ENCODE measurements at places on chromosomes 5 and 9.

GRCh38 chr5:10498350-10498749 is 56.7 kb downstream of the ROPN1L start:
- no peak for DNase-seq

DNA sequence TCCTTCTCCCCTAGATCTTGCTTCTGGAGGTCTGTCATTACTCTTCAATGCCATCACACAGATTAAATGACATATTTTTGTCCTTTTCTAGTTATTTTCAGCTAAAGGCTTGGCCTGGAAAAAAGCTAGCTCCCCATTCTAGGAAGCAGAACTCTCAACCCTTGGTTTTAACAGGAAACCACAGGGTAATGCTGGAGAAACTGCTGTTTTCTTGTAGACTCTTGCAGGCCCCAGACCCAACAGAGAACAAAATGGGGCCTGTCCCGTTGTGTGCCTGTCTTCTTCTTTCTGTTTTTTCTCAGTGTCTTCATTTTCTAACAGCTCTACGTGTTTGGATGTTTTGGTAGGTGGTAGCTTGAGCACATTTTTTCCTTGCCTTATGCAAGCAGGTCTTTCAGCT is 21.5 kb downstream of the DCANP1 start:
- no peak for DNase-seq

DNA sequence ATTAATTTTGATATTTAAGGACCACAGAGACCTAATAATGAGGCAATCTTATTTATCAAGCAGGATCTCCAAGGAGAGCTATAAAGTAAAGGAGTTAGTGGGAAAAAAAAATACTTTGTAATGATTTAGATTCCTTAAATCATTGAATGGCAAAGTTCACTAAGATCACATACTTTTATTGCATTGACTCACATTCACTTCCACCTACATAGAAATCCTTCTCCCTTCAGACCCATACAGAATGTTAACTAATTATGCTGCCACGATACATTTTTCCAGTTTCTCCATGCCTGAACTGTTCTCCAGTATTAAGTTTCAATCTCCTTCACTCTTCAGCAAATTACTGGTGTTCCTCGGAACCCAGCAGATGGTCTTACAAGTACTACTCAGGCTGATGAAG is 388.7 kb downstream of the EFNA5 start:
- no peak for DNase-seq

DNA sequence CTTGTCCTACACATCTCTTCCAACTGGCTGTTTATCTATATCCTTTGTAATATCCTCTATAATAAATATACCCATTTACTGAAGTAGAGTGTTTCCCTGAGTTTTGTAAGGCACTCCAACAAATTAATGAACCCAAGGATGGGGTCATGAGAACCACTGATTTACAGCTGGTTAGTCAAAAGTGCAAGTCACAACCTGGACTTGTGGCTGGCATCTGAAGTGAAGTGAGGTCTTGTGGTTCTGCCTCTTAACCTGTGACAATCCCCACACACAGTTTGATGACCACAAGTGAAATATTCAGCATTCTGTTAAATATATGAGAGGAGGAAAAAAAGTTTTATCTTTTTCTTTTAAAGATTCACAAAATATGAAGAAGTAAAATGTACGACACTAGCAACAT is 126.1 kb downstream of the NR2F1-AS1 start:
- DNase-seq, result no peak

GRCh38 chr5:177015156-177015555 is 7.3 kb upstream of the ZNF346 start:
- DNase-seq, result no peak

- DNase-seq, result no peak
Measured at GRCh38 chr9:95461448-95462248, 55.1 kb downstream of the PTCH1 start.

DNA sequence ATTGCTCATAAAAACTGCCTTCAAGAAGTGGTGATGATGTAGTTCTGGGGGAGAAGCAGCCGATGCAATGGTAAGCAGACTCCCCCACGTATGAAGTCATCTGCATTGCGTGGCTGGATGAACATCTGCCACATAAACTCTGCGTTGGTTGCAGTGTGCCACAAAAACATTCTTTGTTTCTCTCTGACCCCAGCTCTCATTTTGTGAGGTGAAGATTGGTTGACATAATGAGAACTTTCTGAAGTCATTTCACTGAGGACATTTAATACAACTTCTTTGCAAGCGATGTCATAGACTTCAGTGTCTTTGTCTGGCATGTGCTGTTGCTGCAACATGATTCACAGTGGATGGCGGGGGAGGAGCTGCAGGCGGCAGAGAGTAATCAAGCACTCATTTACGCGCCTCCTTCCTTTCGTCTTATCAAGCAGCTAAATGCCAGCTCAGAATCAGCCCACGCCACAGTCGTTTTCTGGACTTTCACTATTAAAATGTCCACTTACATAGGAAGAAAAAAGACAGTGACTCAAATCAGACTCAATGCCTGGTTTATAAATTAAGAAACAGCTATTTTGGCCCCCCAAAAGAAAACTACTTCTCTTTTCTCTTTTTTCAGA is 91.5 kb upstream of the NFIL3 start:
- peak; percentile 61 for DNase-seq

GRCh38 chr5:98103807-98104206 is 669.7 kb upstream of the RGMB start:
- DNase-seq, result no peak

- DNase-seq, result no peak
Measured at GRCh38 chr5:164000819-164001218, 495.4 kb downstream of the MAT2B start.

DNA sequence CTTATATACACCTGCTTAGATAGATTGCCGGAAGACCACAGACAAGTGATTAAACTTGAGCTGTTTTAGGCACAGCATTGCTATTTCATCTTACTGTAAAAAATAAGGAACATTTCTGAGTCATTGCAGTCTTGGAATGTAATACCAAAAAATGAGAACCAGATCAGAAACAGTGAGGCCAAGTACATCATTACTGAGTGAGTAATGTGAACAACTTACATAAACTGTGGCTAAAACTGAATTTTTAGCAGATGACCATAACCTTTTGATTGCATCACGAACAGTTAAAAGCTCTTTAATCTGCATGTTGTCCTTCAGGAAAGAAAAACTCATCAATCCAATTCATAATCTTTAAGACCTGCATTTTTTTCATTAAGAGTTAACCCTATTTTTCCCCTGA is 157.1 kb upstream of the FGF10 start:
- no peak for DNase-seq

GRCh38 chr5:104345222-104346016 is 782.8 kb upstream of the NUDT12 start:
- no peak for DNase-seq

- no peak for DNase-seq
Measured at GRCh38 chr5:17267106-17267505, 49.7 kb downstream of the BASP1 start.

DNA sequence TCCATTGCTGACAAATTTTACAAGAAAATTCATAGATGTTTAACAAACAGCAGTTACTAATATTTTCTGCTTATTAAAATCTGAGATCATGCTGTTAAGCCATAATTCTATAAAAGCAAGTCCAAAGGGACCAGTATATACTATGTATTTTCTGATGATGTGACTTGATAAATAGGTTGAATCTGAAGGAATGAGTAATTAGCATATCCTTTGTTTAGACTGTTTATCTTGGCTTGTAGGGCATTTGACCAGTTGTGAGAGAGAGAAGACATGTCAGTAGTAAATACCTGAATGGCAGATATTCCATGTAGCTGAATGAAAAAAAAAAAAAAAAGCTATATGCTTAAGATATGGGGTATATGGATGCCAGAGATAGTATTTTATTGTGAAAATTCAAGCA is 14.6 kb downstream of the CPEB4 start:
- DNase-seq, result no peak

DNA sequence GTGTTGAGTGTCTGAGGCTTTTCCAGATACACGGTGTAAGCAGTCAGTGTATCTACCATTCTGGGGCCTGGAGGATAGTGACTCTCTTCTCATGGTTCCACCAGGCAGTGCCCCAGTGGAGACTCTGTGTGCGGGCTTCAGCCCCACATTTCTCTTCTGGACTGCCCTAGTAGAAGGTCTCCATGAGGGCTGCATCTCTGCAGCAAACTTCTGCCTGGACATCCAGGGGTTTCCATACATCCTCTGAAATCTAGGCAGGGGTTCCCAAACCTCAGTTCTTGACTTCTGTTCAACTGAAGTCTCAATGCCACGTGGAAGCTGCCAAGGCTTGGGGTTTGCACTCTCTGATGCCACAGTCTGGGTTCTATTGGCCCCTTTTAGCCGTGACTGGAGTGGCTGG is 256.6 kb upstream of the ITGA1 start:
- no peak for DNase-seq

DNA sequence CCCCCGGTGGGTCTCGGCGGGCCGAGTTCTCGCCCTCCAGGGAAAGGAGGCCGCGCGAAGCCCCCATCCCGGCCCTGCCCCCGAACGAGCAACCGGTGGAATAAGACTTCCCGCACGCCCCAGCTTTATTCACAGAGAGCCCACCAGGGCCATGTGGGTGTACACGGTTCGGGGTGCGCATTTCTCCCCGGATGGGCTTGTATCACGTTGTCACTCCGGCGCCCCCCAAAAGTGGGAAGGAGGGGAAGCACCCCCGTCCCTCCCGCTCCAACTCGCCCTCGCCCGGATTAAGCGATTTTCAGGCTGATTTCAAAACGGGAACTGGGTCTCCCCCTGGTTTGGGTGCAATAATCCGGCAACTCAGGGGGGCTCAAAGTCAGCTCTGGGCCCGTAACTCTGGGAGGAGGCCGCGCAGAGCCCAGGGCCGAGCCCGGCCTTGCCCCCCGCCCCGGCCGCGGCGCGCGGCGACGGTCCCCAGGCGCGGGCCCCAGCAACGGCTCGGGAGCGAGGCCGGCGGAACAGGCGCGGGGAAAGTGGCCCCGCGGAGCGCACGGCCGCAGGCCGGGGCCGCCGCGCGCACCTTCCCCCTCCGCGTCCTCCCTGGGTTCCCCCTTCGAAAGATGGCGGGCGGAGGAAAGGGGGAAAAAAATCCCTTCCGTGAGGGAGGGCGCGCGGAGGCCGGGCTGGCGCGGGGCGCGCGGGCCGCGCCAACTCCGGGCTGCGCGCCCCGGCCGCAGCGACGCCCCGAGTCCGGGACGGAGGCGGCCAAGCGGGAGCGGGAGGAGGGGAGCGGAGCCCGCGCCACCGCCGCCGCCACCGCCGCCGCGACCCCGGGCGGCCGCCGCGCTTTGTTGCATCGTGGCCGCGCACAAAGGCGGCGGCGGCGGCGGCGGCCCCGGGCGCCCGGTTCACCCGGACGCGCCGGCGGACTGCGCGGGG is 644 bp downstream of the BRD3 start:
- DNase-seq, result peak; percentile 50

GRCh38 chr5:66661149-66661548 is 65.0 kb downstream of the MAST4 start:
- no peak for DNase-seq

GRCh38 chr9:2964470-2964869 is 120.6 kb upstream of the PUM3 start:
- no peak for DNase-seq

DNA sequence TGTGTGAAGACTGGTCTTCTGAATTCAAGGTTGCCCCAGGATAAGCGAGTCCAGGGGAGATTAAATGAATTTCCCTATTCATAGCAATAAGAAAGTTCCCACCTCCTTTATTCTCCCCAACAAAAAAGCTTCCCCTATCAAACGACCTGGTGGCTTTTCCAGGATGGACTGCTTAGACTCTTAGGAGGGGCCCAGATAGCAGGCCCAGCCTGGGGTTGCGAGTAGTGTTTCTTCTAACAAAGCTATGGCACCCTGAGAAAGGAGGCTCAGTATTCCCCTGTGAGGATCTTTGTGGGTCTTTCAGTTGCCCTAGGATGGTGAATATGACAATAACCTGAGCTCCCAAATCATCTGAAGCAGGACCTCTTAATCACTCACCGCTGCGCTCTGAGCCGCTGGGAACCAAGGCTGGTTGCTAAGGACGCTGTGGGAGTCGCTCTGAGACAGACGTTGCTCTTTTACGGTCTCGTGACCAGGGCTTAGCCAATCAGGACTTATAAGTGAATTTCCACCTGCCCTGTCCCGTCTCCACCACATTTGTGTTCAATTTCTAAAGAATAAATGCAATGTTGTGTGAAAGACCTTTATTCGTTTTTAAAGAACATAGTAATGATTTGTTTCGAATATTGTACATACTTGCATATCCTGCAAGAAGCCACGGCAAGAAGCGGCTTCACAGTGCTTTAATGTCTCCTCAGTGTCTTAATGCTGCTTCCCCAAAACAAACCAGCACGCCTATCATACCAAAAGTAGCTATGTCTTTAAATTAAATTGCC is at the start of gene TMEM232:
TMEM232 (minus strand) TSS at position 423 of the 776 bp plus-strand sequence. CDS start 59,319 bp downstream, outside the sequence.
- peak; percentile 82 for DNase-seq

DNA sequence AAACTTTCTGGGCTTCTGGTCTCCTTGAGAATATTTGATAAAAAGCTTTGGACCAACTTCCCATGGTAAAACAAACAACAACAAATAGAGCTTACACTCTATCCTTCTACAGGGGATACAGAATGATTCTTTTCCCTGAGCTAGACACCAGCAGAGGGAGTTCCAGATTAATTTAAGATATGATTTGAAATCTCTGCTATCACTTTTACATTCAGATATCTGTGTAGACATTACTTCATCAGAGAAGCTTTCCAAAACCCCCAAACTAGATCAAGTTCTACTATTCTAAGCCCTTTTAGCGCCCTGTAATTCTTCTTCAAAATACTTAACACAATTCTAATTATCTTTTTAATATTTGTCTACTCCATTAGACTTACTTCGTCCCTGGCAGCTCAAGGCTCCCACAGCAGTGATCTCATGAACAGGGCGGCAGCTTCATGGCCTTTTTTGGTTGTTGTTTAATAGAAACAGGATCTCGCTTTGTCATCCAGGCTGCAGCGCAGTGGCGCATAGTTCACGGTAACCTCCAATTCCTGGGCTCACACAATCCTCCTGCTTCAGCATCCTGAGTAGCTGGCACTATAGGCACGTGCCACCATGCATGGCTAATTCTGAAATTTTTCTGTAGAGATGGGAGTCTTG is 955 bp upstream of the GALNT12 start:
- DNase-seq, result peak; percentile 41

- DNase-seq, result peak; percentile 25
Measured at GRCh38 chr5:60299944-60300343, 400.0 kb downstream of the DEPDC1B start.

- DNase-seq, result peak; percentile 55
Measured at GRCh38 chr9:132412089-132412488, 2.1 kb downstream of the CFAP77 start.

GRCh38 chr5:915946-916345 is 23.3 kb downstream of the TRIP13 start:
- DNase-seq, result no peak

DNA sequence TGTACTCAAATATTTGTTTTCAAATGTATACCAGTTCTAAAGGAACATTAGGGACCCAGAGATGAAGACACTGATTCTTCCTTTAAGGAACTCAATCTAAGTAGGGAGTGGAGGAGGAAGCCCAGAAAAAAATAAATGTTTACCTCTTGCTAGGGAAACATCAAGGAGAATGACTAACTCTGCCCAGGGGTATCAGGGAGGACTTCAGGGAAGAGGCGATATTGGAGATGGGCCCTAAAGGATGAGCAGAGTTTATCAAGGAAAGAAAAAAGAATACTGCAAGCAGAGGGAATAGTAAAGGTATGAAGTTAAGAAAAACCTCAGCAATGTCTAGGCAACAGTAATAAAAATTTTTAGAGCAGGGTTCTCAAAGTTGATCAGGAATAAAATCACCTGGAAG is 16.4 kb downstream of the FBXW2 start:
- DNase-seq, result no peak

Measured in NAMALWA (cell line).